ENCODE measurements at places on chromosomes 11 and 22.

GRCh38 chr11:115715251-115715770, 211.1 kb upstream of the CADM1 start:
- no peak for DNase-seq

GRCh38 chr11:102522312-102523188, 8.0 kb downstream of the MMP7 start:
- peak; percentile 51 for DNase-seq

GRCh38 chr11:90242894-90243416, 20.1 kb upstream of the CHORDC1 start:
- DNase-seq: no peak

DNA sequence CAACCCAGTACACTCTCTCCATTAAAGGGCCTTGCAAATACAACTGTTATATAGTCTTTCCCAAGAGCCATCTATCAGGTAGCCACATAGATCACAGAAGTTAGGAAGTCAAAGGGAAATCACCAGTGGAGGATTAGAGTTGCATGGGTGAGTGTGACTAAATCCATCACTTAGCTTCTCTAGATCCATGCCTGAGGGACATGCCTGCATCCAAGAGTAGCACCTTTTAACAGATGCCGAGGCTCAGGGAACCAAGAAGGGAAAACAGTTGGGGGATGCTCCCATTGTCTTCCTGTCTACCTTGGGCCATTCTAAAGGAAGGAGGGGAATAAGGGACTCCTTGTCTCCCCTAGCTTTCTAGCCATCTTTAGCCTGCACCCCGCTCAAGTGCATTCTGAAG, 77.9 kb downstream of the XRRA1 start:
- peak; percentile 11 for DNase-seq

GRCh38 chr11:32139896-32140520, 49.1 kb downstream of the RCN1 start:
- DNase-seq: peak; percentile 38

- no peak for DNase-seq
These were observed 2.1 kb upstream of the LHFPL7 start for GRCh38 chr22:24948356-24949202.

GRCh38 chr11:63937713-63938478, 906 bp upstream of the NAA40 start:
- DNase-seq: peak; percentile 60

- DNase-seq: peak; percentile 88
These were observed 3.7 kb downstream of the CATSPER1 start for GRCh38 chr11:66022401-66023185.

GRCh38 chr11:73257342-73258103, 14.6 kb upstream of the P2RY6 start:
- DNase-seq: no peak

DNA sequence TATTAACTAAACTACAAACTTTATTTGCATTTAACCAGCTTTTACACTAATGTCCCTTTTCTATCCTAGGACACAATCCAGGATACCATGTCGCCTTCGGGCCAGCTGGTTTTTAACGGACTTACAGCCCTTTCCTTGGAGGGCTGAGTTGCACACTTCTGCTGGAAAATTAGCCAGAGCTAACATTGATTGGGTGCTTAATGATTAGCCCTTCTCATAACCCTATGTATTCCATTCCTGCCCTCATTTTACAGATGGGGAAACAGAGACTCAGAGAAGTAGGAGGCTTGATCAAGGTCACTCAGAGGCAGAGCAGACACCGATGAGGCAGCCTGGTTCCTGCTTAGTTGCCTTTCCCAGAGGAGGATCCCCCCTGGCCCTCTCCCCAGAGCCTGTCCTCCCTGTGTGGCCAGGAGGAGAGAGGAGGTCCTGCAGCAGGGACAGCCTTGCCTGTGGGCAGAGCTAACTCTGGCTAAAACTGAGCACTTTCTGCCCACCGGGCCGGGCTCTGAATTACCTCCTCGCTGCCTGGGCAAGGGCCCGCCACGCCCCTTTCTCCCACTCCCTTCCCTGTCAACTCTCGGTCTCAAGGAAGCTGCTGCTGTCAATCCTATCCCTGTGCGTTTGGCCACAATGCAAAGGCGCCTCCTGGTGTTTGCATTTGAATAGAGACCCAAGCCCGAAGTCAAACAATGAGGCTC, 59.6 kb upstream of the PAX6 start:
- DNase-seq: peak; percentile 61

GRCh38 chr11:122882189-122882856, at the start of gene JHY:
JHY (plus strand) TSS chr11:122882759; CDS start chr11:122885850, 3,091 bp downstream.
- peak; percentile 67 for DNase-seq

GRCh38 chr11:120067438-120068113, 70.3 kb downstream of the TRIM29 start:
- no peak for DNase-seq

DNA sequence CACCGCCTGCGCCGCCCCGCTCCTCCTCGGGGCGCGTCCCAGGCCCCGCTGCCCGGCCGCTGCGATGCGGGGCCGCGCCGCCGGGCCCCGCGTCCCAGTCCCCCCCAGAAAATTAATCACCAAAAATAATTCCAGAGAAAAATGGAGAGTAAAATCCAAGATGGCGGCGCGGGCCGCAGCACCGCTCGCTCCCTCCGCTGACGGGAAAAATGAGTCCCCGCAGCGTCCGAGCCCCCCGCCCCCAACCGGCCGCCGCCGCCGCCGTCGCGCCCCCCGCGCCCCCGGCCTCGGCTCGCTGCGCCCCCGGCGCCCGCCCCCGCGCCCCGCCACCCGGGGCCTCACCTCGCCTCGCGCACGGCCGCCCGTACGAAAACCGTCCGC, at the start of gene KMT5B:
Gene KMT5B, minus strand, starts transcription at position 162 of the 381 bp plus-strand sequence. CDS start 23,220 bp downstream, outside the sequence.
- DNase-seq: no peak

DNA sequence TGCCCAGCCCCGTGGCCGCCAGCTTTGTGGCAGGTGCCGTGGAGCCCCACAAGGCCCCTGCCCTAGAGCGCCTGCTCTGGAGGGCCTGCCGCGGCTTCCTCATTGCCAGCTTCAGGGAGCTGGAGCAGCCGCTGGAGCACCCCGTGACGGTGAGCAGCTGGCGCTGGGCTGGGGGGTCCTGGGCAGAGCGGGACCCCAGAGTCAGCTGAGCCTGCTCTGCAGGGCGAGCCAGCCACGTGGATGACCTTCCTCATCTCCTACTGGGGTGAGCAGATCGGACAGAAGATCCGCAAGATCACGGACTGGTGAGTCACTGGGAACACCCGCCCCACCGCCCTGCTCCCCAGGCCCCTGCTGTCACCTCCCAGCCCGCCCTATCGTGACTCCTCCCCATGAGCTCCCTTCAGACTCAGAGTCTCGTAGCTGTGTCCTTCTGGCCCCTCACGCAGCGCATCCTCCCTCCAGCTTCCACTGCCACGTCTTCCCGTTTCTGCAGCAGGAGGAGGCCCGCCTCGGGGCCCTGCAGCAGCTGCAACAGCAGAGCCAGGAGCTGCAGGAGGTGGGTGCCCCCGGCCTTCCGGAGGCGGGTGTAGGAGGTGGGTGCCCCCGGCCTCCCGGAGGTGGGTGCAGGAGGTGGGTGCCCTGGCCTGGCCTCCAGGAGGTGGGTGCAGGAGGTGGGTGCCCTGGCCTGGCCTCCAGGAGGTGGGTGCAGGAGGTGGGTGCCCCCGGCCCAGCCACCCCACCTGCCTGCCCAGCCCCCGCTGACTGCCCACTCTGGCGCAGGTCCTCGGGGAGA, 4.7 kb downstream of the TCIRG1 start:
- DNase-seq: peak; percentile 63

DNA sequence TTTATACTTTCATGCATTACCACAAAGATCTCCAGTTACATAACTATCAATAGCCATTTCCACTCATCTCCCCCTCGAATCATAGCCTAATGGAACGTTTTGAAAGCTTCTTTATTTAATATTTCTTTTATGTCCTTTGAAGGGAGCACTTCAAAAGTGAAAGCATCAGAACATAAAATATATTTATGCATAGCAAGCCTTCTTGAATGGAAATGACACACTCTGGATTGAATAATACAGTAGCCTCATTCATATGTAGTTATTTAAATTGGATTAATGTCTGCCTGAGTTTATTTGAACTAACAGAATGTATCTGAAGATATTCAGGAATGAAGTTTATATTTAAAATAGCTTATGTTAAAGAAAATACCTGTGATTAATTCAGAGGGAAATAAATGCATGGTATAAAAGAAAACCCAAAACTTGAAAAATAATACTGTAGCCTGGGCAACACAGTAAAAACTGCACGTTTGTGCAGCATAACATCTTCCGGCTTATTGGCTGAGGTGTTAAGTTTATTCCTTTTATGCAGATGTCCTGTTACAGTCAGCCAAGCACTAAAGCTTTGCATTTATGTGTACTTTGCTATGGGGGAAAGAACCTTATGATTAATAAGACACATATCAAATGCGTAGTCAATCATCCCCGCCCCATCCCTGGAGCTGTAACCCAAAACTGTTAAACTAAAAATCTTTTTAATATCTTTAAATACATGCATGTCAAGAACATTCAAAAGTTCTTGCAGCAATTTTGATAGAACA, 22.0 kb downstream of the OOSP3 start:
- DNase-seq: no peak

DNA sequence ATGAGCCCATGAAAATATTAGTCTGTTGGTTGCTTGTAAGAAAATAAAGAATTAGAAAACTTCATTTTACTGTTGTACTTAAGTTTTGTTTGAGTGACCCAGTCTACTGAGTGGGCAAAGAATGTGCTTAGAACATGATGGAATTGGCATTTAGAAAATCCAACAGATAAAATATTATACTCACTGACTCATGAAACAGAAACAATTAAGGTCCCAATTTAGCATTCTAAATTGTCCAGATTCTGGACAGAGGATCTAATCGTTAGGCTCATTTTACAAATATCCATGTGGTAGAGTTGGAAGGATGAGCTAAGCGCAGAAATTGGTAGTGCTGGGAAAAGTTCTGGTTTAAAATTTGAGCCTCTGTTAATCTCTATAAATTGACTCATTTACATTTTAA, 45.4 kb downstream of the METTL15 start:
- DNase-seq: no peak

GRCh38 chr11:114606003-114606801, 10.6 kb upstream of the NXPE4 start:
- no peak for DNase-seq

DNA sequence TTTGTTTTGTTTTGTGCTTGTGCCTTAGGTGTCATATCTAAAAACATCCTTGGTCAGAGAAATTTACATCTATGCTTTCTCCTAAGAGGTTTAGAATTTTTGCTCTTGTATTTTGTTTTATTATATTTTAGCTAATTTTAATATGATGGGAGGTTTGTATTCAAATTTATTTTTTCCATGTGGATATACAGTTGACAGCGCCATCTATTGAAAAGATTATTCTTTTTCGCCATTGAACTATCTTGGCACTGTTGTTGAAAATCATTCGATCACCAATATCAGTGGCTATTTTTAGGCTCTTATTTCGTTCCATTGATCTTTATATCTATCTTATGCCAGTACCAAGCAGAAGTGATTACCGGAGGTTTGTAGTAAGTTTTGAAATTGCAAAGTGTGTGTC, 510.3 kb downstream of the BRD1 start:
- peak; percentile 3 for DNase-seq

- no peak for DNase-seq
These were observed 256.1 kb upstream of the UBASH3B start for GRCh38 chr11:122399375-122399774.

GRCh38 chr11:123034597-123034996, 27.3 kb downstream of the HSPA8 start:
- DNase-seq: peak; percentile 87

- no peak for DNase-seq
These were observed 275.6 kb downstream of the AASDHPPT start for GRCh38 chr11:106353031-106353430.

DNA sequence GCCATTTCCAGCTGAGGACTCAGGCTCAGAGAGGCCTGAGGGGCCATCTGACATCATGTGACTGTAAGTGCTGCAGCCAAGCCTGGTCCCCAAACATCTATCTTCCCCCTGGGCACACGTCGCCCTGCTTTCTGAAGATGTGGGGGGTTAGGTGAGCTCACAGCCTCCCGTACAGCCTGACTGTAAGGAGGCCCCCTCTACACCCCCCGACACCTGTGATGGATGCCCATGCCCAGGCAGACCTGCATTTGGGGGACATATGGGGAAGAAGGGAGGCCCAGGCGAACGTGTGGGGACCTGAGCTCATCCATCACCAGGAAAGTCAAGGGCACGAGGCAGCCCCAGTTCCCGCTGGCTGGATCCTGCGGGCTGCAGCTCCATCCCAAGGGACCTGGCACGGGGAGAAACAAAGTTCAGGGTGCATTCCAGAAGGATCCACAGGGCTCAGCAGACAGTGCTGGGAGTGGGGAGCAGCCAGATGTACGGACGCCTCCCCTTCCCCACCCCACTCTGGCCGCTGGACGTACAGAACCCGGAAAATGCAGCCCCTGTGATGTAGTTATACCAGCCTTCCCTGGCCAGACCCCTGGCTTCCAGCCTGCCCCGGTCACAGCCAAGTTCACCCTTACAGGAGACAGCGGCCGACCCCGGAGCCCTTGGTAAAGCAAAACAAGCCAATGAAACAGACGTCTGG, 1431.4 kb downstream of the BRD1 start:
- no peak for DNase-seq

GRCh38 chr11:34250732-34251588, 106.8 kb downstream of the ABTB2 start:
- DNase-seq: peak; percentile 93

All from hematopoietic multipotent progenitor cell treated with erythropoietin and hydrocortisone succinate and interleukin-3 and kit ligand, for 4 days (in vitro differentiated cells).